ENCODE measurements at places on chromosomes 6 and 20. TPM values are rescaled to one million over a fixed set of nuclear protein-coding genes. Genes with fewer than 3 reads are reported as not detected.

The MUCL3 gene
- not detected for total RNA-seq

DNA sequence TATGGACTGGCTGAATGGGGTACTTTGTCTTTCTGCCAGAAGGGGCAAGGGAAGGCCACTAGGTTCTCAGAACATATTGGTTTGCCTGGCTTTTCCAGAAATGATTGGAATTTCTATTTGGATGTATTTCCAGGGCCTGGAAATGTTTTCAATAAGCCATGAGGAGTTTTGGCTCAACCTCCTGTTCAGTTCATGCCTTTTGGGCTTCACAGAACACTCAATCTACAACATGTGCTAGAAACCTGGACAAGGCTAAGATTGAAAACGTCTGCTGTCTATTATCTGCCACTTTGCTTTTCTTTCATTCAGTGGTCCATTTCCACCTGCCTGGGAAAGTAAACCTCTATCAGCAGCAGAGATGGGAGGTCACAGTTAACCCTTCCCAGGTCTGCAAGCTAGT, 793.4 kb downstream of the TENT5A start:
- DNase-seq: no peak

The SASH1 gene
- 39.1 TPM for total RNA-seq

GRCh38 chr20:18252597-18253451, 35.5 kb upstream of the ZNF133 start:
- no peak for DNase-seq

The SOD2 gene
- total RNA-seq: 51.1 TPM

The SUPT3H gene
- total RNA-seq: not detected

DNA sequence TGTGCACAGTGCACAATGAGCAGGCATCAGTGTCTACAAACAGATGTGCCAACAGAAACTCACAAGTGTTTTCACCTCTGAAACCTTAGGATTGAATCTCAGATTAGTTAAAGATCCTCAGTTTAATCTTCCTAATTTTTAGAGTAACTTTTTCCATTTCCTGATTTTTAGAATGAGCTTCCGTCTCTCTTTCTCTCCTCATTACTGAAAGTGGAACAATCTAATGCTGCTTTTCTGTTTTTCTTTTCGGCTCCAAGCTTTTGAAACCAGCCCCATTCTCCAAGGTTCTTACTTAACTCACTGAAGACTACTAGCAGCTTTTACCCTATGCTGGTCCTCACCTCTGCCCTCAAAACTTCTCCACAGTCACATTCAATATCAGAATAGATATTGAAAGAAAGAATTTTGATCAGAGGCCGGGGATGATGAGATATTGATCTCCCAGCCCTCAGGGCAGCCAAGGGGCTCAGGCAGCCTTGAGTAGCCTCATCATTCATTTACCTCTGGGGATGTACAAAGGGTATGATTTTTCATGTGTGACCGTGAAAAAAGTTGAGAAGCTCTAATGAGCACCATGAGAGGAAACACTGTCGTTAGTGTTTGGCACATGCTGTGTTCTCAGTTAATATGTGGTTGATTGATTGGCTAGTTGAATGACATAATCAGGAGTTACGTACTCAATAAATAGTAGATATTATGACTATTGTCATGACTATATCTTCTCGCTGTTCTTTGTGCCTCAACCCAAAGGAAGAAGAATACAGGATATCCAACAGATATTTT, 11.9 kb upstream of the STK38 start:
- no peak for DNase-seq

GRCh38 chr6:30682143-30683117, 4.0 kb downstream of the PPP1R18 start:
- peak; percentile 44 for DNase-seq

- no peak for DNase-seq
Measured at GRCh38 chr20:63947638-63948456, 8.4 kb downstream of the UCKL1 start.

DNA sequence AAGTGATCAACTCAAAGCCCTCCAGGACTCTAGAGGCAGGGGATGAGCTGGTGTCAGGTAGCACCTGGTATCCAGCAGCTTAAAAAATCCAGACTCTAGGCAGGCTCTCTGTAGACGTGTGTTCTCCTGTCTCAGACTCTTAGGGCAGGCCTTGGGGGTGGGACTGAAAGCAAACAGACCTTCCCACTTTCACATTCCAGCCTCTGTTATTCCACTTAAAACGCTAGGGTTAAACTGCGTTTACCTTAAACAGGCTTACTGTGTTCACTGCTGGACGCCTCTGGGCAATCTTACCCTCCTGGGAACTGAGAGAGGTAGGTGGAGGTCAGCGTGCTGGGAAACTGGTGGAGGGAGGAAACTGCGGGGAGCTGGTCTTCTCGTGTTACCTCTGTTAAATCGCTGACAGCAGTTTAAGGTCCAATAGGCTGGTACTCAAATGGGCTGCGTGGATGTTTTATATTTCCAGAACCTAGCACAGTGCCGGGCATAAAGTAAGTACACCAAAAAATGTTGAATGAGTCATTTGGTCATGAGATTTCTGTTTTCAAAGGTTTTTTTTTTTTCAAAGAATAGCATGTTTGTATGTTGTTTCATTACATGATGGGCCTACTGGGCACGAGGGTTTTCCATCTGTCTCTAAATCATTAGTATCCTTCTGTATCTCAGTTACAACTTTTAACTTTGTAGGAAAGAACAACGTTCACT, at the start of gene GCNT2:
TSS of gene GCNT2 (plus strand) at position 248 of the 705 bp plus-strand sequence. CDS start 7,561 bp downstream, outside the sequence.
- peak; percentile 47 for DNase-seq

DNA sequence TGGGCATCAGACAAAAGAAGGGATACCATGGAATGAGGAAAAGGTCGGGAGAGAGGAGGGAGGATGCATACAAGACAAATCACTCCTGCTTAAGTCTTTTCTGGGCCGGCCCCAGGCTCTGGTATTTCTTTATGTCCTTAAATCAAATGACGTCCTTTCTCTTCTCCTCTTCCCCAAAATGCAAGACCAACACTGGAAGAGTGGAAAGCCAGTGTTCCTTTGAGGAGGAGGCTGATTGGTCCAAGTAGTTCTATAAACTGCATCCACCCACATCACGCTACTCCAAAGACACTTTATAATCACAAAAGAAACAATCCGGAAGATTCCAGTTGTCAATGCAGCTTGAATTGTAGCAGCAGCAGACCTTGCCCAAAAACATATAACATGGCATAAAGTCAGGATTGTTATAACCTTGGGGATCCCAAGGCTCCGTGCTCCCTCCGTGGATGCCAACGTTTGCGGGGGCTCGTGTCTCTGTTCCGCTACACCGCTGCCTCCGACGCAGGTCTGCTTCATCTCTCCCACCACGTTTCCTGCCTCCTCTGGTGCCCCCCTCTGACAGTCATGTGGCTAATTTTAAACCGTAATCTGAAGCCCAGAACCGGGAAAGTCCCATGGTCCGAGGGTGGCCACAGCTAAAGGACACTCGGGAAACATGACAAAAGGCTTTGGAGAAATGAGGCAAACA, 47.1 kb downstream of the MCUR1 start:
- no peak for DNase-seq

- DNase-seq: no peak
Measured at GRCh38 chr6:24719125-24719971, at the start of gene C6orf62. Gene C6orf62 (minus strand): TSS chr6:24719154. CDS start chr6:24718668, 486 bp downstream.

- DNase-seq: no peak
Measured at GRCh38 chr6:54135665-54136369, 24.6 kb downstream of the MLIP start.

DNA sequence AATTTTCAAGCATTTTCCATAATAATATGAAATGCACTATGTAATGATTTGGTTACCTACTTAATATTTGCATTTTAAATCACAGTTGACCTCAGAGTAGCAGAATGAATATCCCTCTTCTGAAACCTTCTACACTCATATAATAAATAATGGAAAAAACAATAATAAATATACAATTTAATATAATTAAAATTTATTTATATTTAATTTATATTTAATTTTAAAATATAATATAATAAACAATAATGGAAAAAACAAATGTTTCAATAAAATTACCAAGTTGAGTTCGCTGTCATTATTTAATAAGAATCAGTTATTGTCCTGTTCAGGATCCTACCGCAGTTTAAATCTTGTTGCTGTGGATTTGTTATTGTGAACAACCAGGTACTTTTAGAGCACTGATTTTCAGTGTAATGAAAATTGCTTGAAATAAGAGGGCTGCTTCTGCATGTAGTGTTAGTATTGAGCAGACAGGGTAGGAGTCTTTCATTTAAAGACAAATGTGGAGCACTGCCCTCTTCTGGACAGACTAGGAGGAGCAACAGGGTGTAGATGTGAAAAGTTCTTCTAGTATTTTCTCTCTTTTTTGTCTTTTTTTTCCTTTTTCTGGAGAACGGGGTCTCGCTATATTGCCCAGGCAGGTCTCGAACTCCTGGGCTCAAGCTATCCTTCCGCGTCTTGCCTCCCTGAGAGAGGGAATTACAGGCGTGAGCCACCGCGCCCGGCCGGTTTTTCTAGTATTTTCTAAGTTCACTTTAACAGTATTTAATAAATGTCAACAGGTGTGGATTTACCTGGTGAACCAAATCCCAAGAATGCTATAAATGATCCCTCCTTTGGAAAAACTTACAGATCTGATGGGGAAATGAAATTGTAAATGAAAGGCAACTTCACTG, 13.6 kb downstream of the TRAPPC3L start:
- peak; percentile 9 for DNase-seq

DNA sequence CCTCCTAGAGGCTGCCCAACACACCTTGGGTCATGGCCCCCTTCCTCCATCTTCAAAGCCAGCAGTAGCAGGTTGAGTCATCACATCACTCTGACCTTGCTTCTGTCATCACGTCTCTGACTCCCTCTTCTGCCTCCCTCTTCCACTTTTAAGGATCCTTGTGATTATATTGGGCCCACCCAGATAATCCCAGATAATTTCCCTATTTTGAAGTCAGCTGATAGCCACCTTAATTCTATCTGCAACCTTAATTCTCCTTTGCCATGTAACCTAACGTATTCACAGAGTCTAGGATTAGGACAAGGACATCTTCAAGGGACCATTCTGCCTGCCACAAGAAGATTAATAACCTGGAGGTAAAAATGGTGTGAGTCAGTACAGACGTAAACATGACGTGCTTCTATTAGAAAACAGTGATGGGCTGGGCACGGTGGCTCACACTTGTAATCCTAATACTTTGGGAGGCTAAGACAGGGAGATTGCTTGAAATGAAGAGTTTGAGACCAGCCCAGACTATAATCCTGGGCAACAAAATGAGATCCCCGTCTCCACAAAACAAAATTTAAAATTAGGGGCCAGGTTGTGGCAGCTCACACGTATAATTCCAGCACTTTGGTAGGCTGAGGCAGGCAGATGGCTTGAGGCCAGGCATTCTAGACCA, 3.3 kb downstream of the ZSWIM3 start:
- no peak for DNase-seq

DNA sequence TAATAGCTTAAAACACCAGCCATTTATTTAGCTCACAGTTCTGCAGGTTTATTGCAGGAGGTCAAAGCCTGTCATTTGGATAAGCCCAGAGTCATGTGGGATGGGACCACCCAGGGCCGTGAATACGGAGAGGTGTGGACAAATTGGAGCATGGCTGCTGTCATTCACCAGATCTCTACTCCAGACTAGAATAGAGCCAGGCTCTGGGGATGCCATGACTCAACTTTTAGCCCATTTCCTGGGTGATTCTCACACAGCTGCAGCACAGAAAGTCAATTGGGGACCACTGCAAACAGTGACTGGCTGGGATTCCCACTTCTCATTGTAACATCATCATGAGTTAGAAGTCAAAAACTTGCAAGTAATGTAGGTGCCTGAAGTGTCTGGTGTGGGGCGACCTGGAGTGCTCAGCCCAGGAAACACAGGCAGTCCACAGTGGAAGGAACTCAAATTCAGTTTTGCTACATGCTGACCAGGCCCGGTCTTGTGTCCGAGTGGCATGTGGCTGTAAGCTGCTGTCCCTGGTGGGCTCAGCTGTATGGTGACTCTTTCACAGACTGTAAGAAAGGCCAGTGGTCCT, 174.3 kb downstream of the SCP2D1 start:
- no peak for DNase-seq

DNA sequence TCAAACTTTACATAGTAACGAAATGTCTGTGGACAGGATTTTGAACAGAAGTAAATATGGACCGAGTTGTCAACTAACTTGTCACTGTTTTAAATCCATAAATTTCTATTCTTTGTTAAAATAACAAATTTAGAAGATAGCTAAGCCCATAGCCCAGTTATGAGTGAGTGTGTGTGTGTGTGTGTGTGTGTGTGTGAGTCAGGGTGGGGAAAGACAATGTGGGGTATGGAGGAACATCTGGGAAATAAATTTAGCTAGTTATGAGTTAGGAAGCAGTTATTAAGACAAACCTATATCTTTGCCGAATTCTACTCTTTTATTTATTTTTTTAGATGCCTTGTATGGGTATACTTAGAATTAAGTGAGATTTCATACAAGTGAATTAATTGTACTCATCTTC, 9.0 kb downstream of the TPBG start:
- no peak for DNase-seq
